Posterior cingulate gyrus (tissue), 11 donors: ENCODE measurements at places on chromosomes 5 and 9.

DNA sequence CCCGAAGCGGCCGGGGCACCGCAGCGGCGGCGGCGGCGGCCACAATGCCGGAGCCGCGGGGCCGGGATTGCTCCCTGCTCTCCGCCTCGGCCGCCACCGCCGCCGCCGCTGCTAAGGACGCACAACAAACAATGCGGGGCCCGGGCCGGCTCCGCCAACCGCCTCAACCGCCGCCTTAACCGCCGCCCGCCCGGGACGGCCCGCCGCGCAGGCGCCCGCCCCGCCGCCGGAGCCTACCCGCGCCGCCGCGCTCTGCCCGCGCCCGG is 254 bp downstream of the STRBP start:
- DNase-seq, result no peak

GRCh38 chr5:143986516-143987212 is 174.7 kb downstream of the HMHB1 start:
- DNase-seq, result no peak

DNA sequence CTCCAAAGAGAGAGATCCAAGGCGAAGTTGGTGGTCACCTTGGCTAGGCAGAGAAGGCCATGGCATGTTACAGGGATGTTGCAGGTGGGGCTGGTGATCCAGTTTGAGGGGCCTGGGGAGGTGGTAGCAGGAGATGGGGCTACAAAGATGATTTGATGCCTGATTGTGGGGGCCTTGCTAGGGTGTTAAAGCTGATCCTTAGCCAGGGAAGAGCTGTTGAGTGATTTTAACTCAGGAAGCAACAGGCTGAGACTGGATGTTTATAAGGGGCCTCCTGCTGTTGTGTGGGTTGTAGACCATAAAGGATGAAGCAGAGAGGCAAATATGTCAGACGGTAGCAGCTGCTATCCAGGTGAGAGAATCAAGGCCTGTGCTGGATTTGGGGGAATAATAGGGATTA is 19.0 kb upstream of the SMAD5 start:
- DNase-seq, result no peak

DNA sequence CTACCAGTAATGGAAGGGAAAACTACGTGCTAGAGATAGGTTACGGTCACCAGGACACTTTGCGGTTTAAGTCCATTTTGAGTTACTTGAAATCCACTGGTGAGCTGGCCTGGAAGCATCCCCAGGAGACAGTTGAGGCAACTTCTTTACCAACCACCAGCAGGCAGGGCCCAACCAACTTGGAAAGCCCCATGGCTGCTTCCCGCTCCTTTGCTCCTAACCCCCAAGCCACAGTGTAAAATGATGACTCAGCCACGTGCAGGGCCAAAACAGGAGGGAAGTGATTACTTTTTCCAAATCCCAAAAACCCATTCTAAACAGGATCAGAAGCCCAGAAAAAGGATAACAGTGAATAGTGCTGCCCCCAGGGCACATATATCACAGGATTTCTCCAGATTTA is 87.4 kb downstream of the PAX5 start:
- no peak for DNase-seq

DNA sequence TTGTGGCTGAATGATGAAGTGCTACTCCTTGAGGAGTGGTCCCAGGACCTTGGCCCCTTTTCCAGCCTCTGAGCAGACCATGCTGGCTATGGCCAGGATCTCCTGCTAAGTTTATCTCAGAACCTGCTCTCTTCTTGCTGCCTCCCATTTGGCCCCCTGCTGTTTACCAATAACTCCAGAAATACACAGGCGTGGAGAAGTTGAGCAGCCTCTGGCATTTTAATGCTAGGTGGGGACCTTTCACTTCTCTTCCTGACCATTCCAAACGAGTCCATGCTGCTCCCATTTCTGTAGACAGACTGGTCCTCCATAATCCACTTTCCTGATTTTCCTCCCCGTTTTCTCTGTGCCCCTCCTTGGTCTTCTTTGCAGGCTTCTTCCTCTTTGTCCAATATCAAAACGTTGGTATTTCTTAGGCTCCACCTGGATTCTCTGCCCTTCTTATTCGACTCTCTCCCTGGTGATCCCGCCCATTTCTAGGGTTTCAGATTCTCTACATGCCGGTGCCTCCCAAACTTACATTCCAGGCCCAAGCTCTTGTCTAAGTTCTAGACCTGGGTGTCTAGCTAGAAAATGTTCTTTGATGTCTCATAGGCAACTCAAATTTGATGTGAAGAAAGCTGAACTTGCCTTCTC is 33.4 kb upstream of the TNFAIP8 start:
- DNase-seq, result no peak

DNA sequence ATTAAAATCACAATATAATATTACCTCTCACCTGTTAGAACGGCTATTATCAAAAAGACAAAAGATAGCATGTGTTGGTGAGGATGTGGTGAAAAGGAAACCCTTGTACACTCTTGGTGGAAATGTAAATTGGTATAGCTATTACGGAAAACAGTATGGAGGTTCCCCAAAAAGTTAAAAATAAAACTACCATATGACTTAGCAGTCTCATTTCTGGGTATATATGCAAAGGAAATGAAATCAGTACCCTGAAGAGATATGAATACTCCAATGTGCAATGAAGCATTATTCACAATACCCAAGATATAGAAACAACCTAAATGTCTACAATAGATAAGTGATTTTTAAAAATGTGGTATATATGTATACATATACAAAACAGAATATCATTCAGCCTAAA is 199.9 kb downstream of the SNX18 start:
- no peak for DNase-seq

- DNase-seq, result no peak
Measured at GRCh38 chr5:136677217-136677616, 311.9 kb upstream of the TRPC7 start.

- DNase-seq, result no peak
Measured at GRCh38 chr5:100827481-100827889, 75.6 kb downstream of the ST8SIA4 start.

GRCh38 chr9:78097541-78097940 is 65.9 kb upstream of the GNAQ start:
- no peak for DNase-seq

- no peak for DNase-seq
Measured at GRCh38 chr5:157827423-157827822, 31.5 kb downstream of the CLINT1 start.

- DNase-seq, result no peak
Measured at GRCh38 chr9:109168170-109168569, 1.1 kb upstream of the FRRS1L start.

GRCh38 chr5:61620699-61621182 is 288.7 kb downstream of the ZSWIM6 start:
- DNase-seq, result no peak

DNA sequence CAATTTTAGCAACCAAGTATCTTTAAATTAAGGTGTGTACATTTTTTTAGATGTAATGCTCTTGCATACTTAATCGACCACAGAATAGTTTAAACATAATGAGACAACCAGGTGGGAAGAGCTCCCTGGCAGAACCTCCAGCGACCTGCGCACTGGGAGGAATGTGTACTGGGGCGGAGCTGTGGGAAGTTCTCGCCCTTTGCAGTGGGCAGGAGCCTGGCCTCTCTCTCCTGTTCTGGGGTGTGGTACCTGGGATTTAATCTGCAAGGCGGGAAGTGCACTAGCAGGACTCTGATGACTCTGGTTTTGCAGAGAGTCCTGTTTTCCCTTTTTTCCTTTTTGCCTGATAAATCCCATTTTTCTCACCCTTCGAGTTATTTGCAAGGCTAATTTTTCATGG is 150.7 kb downstream of the SLC28A3 start:
- DNase-seq, result no peak

- peak; percentile 20 for DNase-seq
Measured at GRCh38 chr5:153749960-153750359, 259.5 kb downstream of the GRIA1 start.

DNA sequence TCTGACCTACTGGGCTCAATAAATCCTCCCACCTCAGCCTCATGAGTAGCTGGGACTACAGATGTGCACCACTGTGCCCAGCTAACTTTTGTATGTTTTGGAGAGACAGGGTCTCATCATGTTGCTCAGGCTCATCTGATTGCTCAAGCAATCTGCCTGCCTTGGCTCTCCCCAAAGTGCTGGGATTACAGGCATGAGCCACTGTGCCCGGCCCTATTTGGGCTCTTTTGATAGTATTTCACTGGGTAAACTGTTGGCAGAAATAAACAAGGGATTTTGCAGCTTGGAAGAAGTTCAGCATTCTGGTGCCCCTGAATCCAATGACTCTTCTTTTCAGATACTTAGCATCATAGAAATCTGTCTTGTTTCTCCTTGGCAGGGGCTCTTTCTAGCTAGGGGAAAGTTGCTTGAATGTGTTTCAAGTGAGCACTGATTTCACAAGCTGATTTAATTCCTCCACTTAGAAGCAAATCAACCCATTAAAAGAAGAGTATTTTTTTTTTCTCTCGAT is 146.8 kb downstream of the PAPPA start:
- no peak for DNase-seq

DNA sequence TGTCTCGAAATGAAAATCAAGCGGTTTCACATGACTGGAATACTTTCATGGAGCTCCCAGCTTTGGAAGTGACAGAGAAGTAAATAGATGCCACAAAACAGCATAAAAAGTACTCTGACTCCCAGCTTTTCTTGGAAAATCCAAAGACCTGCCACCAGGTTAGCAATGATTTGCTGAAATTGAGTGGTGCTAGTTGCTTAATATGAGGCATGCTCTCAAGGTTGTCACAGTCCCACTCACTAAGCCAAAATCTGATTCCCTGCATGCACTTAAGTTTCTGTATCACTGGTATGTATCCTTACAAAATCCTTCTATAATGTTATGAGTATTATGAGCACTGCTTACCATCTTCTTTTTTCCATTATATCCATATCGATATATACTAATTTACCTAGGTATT is 13.0 kb upstream of the SH3RF2 start:
- no peak for DNase-seq

GRCh38 chr9:98142925-98143481 is 24.0 kb upstream of the TRIM14 start:
- DNase-seq, result no peak

- no peak for DNase-seq
Measured at GRCh38 chr9:109538346-109538745, 40.2 kb upstream of the PTPN3 start.

DNA sequence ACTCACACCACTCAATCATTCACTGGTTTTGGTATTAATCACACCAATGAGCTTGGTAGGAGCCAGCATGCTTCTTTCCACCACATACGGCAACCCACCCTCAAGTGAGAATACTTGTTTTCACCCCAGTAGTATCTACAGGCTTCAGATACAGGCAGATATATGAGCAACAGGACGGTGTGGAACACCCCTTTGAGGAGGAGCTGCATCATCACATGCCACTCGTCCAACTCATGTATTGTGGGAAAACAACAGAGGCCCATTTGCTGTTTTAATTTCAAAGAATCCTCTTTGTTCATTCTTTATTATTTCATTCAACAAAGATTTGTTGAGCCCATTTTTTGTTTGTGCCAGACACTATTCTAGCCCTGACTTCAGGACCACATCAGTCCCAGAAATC is 46.0 kb downstream of the RORB start:
- DNase-seq, result no peak

- peak; percentile 83 for DNase-seq
Measured at GRCh38 chr9:78314953-78315870, 18.3 kb downstream of the PSAT1 start.

- DNase-seq, result no peak
Measured at GRCh38 chr5:4255441-4255840, 659.8 kb downstream of the IRX1 start.
